Central memory CD8-positive, alpha-beta T cell (primary cell): ENCODE measurements at places on chromosomes 11 and 22.
A peak's percentile ranks its signal among the peaks of the same experiment; 100 is the strongest.

DNA sequence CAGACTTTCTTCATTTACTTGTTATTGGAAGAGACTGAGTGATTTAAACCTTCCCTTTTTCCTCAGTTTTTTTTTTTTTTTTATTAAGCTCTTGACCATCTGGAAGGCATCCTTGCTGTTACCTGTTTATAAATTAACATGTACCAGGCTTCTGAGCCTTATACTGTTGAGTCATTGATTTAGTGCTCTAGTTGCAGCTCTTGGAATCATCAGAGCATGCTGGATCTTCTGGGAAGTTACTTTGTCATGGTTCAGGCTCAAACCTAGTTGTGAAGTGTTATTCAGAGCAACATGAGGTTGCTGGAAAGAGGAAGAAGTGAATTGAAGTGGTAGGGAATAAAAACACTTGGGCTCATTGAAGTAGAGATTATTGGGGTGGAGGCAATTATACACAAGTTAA lies 6.3 kb downstream of the ZDHHC5 start:
- DNase-seq: no peak

GRCh38 chr11:64001484-64002420 lies 15.5 kb downstream of the OTUB1 start:
- no peak for DNase-seq

GRCh38 chr11:62923601-62924411 lies 2.6 kb upstream of the CHRM1 start:
- no peak for DNase-seq

DNA sequence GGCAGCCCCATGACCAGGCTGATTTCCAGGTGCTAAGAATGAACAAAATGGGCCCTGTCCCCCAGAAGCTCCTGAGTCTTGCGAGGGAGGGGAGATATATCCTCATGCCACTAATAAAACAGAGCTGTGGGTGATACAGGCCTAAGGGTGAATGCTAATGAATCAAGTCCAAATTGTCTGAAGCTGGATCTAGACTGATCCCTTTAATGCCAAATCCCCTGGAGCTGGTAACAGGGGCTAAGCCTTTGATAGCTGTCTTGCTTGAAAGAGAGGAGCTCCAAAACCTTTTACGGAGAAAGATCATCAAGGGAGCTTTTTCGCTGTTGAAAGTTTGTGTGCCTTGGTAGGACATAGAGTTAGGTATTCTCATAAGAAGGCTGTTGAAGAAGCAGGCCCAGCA lies 79.7 kb downstream of the PPFIBP2 start:
- no peak for DNase-seq

- DNase-seq: no peak
Observed at GRCh38 chr11:95680169-95680929, 109.2 kb downstream of the FAM76B start.

DNA sequence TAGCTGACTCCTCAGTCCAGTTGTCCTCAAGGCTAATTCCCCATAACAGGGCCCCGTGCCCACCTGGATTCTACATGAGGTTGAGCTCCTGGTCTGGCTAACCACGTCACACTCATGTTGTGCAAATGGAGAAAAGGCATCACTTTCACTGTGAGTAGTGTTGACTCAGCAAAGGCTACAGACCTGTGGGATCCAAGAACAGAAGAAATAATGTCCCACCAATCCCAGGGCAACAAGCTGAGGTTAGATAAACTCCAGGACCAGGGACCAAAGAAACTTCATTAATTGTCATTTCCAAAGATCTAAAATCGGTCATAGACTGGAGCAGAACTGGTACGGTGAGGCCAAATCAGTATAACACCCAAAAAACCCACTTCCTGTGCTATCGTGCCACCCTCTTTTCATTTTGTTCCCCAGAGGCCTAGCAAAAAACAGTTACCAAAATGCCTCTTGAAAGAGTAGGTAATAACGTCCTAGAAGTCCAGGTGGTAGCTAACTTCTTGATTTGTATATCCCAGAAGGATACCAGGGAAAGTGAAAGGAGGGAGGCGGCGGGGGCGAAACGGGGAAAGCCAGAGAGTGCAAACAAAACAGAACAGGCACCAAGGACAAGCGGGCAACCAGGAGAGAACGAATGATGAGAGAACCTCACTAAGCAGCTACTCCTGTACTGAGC lies 1.4 kb downstream of the PCSK7 start:
- DNase-seq: no peak

- peak; percentile 80 for DNase-seq
Observed at GRCh38 chr22:37608477-37609239, at the start of gene GGA1. TSS of gene GGA1 (plus strand) at chr22:37608834. CDS start at chr22:37608861, 27 bp downstream.

- DNase-seq: no peak
Observed at GRCh38 chr11:16611401-16611921, 127.0 kb upstream of the C11orf58 start.

GRCh38 chr11:73196576-73196975 lies 21.5 kb upstream of the P2RY2 start:
- DNase-seq: no peak

DNA sequence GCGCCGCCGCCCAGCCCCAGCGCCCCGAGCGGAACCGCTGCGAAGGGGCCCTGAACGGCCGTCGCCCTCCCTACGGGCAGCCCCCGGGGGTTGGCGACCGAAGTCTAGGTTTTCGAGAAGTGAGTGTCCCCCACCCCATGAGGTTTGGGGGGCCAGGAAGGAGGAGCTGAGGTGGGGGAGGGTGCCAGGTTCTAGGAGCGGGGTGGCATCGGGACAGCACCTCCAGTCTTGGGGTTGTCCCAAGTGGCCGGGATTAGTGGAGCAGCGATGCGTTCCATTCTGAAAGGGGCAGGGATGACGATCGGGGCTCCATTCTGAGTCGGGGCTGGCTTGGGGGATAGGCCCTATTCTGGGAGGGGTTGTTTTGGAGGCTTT lies 408 bp downstream of the PPP2R5B start:
- DNase-seq: no peak

GRCh38 chr22:40019100-40019499 lies 24.3 kb downstream of the FAM83F start:
- DNase-seq: no peak

DNA sequence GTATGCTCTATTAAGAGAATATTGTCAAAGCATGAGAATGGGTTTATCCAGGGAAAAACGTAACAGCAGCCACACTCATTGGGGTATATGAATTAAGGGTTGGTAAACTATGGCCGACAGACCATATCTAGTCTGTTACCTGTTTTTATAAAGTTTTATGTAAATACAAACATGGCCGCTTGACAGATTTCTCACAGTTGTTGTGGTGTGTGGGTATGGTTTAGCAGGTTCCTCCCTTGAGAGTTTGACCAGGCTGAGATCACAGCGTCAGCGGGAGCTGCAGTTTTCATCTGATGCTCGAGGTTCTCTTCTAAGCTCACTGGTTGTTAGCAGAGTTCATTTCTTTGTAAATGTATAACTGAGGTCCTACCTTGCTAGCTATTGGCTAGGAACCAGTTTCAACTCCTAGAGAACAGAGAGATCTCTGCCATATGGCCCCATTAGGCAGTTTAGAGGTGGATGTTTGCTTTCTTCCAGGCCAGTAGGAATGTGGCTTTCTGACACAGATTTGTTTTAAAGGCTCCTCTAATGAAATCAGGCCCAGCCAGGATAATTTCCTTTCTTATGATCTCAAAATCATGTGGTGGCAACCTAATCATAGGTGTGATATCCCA lies 45.5 kb upstream of the GRIK4 start:
- DNase-seq: no peak

DNA sequence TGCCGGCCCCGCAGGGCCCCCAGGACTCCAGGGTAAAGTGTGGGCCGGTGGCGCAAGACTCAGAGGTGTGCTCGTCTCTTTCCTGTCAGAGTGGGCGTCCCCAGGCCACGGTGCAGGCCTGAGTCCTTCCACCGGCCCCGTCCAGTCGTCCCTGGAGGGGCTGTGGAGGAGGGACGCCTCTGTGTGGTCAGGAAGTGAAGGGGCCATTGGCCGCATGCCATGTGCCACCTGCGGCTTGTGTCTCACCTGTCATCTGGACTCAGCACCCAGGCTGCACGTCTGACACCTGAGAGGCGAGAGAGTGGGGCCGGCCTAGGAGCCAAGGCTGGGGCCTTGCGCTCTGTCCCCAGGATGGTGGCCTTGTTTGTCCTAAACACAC lies 25.2 kb downstream of the MUC6 start:
- no peak for DNase-seq

DNA sequence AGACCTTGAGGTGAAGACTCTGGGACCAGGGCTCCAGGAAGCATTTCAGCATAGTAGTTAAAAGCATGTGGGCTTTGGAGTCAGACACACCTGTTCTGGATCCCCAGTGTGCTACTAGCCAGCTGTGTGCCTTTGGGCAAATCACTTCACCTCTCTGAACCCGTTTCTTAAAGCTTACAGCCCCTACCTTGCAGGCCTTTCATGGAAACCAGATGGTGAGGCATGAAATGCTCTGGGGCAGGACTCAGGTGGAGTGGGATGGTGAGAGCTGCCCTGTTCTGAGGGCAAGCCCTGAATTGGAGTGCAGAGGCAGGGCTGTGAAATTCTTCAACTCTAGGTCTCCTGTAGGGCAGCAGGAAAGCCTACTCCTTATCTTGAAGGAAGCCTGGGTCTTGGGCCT lies 10.5 kb downstream of the UCP2 start:
- DNase-seq: no peak

DNA sequence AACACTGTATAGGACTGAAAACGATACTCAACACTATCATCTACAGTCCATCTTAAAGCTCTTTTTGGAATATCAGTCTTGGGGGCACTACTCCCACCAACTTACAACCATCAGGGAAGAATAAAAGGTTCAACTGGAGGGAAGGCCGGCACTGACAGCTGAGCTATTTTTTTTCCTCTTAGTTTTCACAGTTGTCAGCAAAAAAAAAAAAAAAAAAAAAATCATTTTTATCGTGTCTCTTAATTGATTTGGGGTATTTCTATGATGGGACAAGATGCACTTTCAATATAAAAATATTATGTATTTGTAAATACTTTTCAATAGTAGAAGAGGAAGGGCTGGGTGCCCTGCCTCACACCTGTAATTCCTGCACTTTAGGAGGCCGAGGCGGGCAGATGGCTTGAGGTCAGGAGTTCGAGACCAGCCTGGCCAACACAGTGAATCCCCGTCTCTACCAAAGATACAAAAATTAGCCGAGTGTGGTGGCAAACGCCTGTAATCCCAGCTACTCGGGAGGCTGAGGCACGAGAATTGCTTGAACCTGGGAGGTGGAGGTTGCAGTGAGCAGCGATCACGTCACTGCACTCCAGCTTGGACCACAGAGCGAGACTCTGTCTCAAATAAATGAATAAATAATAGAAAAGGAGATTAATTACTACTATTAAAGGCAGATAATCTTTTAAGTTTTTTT lies 1.5 kb downstream of the KIF18A start:
- no peak for DNase-seq

DNA sequence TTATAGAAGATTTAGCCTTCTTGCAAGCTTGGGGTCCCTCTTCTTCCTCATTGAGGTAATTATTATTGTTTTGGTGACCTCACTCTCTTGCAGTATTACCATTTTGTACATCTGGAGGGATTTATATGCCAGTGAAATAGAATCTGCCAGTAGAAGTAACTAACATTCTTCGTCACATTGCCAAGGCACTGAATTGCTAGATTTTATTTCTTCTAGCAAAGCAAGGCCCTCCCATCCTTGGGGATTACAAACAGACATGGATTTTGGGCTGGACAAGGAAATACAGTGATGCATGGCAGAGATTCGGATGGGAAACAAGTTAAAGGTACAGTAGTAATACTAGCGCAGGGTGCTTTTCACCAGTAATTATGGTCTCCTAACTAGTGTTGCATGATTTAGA lies 7.8 kb downstream of the ADAMTS15 start:
- DNase-seq: no peak

DNA sequence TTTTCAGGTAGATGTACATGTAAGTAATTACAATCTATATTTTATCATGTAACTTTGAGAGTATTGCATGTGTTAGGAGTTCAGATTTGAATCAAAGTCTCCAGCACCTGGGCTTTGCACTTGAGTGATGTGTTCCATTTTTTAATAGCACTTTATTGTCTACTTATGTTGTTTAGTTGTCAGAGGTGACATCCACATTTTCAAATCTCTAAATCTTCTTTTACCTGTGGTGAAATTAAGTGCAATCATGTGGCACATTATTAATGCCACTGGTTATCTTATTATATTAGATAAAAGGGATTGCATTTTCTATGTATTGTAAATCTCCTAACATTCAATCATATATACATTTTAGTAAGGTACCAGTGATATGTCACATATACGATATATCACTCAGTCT lies 333.4 kb downstream of the AASDHPPT start:
- DNase-seq: no peak

DNA sequence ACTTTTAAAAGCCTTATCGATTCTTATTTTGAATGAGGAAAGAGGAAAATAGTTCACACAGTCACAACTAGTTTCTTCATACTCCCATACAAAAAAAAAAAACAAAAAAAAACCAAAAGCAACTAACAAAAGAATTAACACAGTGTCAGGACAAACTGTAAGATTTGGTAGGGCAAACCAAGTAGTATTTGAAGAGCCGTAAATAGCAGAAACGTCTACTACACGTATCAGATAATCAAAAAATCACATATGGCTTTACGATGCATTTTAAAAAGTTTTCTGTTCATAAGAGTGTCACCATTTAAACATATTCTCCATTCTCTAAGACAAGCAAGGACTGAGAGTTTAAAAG lies 2.3 kb downstream of the PICALM start:
- no peak for DNase-seq

DNA sequence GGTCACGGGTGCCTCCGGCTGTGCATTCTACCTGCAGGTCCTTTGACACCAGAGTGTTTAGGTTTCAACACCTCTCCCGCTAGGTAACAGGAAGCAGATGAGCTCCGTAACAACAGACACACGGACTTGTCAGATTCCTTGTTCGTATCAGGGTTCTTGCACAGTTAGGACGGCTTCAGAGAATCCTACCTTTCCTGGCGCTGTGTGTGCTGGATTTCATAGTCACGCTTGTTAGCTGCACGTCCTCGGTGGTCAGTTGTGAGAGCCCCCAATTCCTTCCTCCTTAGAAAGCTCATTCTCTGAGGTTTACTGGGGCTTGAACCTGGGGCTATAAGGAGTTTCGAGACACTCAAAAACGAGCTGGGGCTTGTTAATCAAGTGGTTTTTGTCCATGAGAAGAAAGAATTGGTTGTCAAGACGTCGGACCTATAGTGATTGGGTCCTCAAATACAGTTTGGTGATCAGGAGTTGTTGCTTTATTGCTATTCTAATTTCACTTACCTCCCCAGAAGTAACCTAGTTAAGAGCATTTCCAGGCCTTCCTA lies 664 bp downstream of the DDB2 start:
- DNase-seq: no peak

GRCh38 chr11:105553025-105553424 lies 56.8 kb upstream of the GRIA4 start:
- DNase-seq: no peak

GRCh38 chr22:48576333-48577013 lies 1251.2 kb downstream of the BRD1 start:
- no peak for DNase-seq

- no peak for DNase-seq
Observed at GRCh38 chr11:44589301-44589700, 23.8 kb downstream of the CD82 start.
